ENCODE measurements at places on chromosomes 4 and X.
A peak's percentile ranks its signal among the peaks of the same experiment; 100 is the strongest.

GRCh38 chr4:165709973-165710526 lies 163.0 kb upstream of the TLL1 start:
- DNase-seq: no peak

DNA sequence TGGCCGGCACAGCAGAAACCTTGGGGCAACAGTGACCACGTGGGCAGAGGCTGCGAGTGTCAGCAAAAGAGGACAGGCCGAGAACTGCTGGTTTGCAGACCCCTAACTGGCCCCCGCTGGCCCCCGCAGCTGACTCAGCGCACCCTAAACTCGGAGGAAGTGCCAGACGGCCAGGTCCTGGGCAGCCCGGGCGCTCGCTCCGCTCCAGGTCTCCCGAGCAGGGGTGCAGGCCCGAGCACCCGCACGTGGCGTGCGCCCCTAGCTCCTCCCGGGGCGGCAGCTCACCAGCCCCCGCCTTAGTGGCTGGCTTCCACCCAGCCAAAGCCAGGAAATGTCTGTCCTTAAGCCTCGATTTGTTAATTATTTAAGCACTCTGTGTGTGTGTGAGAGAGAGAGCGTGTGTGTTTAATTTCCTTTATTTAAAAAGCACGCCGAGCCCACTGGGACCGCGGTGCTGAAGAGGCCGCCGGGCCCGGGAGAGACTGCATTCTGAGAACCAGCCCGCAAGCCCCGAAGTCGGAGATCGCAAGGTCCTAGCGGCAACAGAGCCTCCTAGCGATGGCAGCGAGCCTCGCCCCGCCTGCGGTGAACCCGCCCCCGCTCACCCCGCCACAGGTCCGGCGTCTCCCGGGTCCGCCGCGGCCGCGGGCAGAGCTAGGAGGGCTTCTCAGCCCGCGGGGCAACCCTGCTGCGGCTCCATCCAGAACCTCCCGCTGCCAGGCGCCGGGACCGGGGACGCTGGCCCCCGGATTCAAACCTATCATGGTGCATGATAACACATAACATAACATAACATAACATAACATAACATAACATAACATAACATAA lies 45.9 kb upstream of the CDKN2AIP start:
- peak; percentile 66 for DNase-seq

DNA sequence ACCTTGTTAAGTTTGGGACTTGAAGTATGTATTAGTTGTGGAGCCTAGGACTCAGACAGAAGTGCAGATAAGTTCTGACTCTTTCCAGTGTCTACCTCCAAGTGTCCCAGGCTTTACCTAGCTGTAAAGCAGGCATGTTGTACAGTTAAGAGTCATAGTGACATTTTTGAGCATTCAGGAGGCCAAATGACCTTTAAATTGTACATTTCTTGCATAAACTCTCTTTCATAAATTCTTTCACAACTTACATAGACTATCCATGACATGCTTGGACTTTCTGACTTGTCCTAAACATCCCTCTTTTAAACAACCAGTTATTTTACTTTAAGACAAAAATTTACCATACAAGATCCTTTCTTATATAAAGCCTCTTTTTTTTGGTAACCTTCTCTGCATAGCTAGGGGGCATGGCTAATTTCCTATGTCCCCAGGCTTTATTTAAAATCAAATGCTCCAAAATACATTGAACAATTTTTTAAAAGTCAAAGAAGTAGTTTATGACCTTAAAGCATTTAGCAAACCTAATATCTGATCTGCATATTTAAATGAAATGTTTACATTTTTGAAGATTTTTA lies 40.1 kb upstream of the UGT8 start:
- DNase-seq: no peak

DNA sequence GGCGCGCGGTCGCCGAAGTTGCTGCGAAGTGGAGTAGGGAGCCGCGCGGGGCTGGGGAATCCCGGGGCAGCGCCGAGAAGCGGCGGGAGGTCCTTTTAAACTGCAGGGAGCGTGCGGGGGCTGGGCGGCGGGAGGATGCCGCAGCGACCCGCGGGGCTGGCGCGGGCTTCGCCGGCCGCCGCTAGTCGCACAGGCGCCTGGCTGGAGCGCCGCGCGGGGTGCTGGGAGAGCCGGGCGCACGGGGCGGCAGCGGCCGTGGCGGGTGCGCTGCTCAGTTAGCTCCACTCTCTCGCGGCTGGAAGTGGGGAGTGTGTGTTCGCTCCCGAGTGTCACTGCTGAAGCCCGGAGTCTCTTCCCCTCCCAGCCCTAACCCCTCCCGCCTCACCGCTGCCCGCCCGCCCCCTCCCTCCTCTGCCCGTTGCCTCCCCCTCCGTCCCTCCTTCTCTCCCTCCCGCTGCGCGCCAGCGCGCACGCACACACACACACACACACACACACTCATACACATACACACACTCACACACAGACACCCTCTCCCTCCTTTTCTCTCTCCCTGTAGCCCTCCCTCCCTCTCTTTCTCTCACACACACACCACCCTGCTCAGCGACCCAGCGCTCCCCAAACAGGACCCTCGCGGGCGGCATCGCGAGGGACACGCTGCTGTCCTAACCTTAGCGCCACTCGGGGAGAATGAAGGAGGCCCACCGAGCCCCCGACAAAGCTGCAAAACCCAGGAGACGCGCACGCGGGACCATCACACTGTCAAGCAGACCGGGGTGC lies at the start of gene NDNF:
Gene NDNF, minus strand, starts transcription at position 312 of the 780 bp plus-strand sequence. CDS start 26,698 bp downstream, outside the sequence.
- peak; percentile 21 for DNase-seq

- peak; percentile 10 for DNase-seq
Measured at GRCh38 chr4:139768896-139769295, 103.3 kb downstream of the MGST2 start.

GRCh38 chr4:138751309-138751708 lies 264.3 kb upstream of the NOCT start:
- peak; percentile 33 for DNase-seq

DNA sequence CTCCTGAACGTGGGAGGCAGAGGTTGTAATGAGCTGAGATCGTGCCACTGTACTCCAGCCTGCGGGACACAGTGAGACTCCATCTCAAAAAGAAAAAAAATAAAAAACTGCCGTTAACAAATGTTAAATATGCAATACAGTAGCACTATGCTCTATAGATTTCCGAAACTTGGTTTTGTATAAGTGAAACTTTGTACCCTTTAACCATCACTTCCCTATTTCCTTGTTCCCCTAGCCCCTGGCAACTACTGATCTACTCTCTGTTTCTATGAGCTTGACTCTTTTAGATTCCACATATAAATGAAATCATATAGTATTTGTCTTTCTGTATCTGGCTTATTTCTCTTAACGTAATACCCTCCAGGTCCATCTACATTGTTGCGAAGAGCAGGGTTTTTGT lies 74.1 kb downstream of the TAB3 start:
- DNase-seq: no peak

DNA sequence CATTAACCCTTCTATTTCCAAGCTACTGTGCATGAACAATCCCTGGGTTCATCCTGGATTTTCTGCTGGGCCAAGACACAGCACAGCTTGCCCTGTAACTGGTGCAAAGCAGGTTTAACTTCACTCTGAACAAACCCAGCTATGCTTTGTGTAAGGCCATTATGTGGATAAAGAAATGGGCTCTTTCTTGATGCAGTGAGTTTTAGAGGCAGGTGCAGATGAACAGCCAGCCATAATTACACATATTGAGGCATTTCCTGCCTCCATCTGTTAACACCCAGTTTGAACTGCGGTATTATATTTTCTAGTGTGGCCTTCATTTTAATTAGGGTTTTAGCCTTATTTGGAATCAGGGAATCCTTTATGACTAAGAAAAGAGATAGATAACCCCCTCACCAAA lies 68.7 kb upstream of the ARX start:
- no peak for DNase-seq

- no peak for DNase-seq
Measured at GRCh38 chr4:26964994-26965393, 104.4 kb downstream of the STIM2 start.

DNA sequence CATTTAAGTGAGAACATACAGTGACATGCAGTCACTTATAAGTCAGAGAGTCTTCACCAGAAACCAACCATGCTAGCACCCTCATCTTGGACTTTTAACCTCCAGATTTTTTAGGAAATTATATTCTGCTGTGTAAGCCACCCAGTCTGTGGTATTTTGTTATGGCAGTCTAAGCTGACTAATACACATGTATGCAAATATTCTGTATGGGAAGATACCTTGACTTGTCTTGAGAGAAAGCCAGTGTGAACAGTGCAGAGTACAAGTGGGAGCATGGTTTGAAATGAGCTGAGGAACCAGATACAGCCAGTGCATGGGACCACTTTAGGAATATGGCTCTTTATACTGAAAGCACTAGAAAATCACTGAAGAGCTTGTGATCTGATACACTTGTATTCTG lies 110.4 kb upstream of the MAP9 start:
- no peak for DNase-seq

DNA sequence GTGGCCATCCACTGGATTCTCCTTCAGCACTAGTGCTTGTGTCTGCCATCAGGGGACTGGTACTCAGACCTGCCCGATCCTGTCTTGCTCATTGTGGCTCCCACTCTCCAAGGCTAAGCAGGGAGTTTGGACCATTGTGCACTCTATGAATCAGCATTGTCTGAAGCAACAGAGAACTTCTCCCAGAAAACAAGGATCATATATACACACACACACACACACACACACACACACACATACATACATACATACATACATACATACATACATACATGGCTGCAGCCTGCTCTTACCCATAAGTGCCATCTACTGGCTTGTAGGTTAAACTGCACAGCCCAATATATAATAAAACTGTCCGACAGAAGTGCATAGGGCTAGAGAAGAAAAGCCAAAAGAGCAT lies 345.3 kb upstream of the LCORL start:
- peak; percentile 27 for DNase-seq

GRCh38 chr4:89365776-89366175 lies 58.2 kb upstream of the GPRIN3 start:
- peak; percentile 79 for DNase-seq

GRCh38 chr4:138404251-138404650 lies 162.1 kb upstream of the SLC7A11 start:
- no peak for DNase-seq

DNA sequence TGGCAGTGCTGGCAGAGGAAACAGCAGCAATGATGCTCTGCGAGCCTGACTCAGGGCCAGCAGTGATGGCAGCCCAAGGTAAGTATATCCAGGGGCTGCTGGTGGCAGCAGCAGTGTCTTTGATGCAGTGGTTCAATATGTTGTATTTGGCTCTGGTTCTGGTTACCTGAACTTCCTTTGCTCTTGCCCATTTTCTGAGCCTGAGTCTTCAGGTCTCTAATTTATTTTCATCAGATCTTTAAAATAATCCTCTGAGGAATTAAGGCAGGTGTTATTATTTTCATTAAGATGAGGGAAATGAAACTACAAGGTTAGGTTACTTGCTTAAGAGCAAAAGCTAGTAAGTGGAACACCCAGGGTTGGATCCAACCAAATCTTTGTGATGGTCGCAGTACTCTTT lies 102.8 kb upstream of the BMP2K start:
- DNase-seq: no peak

DNA sequence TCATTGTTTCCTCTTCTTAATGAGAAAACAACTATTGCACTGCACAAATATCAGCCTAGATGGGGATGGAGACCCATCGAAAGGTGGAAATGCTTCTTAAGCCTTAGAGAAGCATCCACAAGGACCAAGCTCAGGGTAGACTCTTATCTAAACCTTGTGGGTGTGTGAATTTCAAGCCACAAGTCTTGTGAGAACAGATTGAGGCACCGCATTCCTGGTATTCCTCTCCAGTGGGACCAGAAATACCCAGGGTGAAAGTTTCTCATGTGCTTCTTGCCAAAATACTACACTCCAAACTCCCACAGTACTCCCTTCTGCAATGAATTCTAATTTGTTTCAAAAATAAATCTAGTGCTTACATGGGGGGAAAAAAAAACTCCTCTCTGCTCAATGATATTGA lies 375.6 kb downstream of the PDGFC start:
- DNase-seq: peak; percentile 80

DNA sequence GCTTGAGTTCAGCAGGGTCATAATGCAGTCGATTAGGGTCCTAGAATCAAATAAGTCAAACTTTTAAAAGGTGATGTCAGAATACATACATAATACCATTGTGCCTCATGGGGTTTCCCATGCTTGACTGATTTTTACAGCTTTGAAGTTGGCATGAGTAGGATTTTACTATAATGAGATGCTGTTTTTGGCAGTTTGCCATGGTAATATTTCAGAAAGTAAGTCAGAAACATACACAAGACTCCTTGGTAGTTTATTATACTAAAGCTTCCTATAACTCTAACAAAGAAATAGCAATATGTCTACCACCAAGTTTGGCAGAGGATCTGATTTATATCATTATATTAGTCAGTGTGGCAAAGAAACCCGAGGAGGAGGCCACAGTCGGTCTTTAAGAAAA lies 45.2 kb downstream of the PHKA2 start:
- no peak for DNase-seq

DNA sequence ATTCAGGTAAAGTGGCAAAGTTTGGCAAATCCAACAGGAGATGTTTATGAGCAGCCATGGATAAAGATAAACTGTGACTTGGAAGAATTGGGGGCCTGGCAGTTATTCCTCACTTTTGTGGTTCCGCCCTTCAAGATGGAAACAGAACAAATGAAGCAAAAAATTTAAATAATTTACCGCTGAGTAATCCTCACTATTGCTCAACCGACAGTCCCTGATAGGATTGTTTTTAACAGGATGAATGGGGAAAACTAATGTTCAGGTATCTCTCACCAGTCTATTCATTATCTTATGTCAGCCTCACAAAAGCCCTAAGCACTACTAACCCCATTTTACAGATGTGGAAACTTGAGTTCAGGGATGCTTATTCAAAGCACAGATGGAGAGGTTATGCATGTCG lies 90.8 kb downstream of the FNIP2 start:
- DNase-seq: peak; percentile 50

DNA sequence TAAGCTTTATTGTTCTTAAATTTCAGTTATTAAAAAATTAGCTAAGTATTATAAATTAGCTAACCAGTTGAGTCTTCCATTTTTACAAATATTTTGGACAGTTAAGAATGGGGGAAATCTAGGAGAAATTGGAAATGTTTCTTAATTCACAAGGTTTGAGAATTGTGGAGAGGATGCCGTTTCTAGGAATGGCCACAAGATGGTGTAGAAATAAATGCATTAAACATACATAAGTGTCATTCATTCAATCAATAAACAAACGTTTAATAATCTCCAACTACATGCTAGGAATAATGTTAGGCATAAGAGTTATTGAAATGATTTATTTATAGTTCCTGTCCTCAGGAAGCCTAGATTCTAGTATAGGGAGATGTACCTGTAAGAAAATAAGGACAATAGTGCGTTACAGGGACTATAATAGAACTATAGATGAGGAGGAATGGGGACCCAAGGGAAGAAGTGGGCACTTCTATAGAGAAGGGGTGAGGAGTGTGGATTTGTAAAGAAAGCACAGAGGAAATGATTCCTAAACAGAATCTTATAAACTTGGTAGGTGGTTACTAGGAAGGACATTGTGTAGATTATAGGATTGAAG lies 195.7 kb upstream of the ANK2 start:
- peak; percentile 4 for DNase-seq
